ENCODE measurements at places on chromosomes 12 and 14. TPM values are rescaled to one million over a fixed set of nuclear protein-coding genes. Genes with fewer than 3 reads are reported as not detected.

The MGP gene
- not detected for total RNA-seq

GRCh38 chr14:33432407-33433023 is 493.8 kb downstream of the NPAS3 start:
- H3K4me1 ChIP-seq: no peaks in the 10 kb centered on the region
- H3K36me3 ChIP-seq: no peaks in the 10 kb centered on the region
- H3K27me3 ChIP-seq: no peaks in the 10 kb centered on the region
- DNase-seq: no peak
- H3K27ac ChIP-seq: no peak overlapping the region

DNA sequence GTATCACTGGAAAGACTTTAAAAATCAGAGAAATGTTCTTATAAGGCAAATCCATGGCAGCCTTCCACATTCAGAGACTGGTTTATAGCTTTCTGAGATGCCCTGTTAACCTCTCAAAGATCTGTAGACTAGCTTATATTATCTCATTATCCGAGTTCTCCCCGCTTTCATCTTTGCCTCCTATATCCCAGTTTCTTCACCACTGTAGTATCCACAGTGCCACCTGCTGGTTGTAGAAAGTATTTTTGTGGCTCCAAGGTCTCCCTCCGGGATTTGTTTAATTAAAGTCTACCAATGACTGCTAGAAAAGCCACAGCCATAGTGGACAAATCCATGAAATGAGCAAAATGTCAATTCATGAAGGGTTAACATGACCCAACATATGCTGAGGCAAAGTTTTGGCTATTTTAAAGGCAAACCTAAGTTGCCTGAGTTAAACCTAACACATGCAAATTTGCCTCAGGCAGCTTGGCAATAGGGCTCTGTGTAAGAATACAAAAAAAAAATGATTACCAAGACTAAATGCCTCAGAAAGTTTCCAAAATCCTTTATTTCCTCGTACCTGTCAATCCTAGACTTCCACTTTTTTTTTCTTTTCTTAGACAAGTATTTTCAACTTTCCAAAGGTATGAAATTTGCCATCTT is 218.8 kb upstream of the BMP4 start:
- no peak overlapping the region for H3K4me3 ChIP-seq
- H3K27ac ChIP-seq: no peak overlapping the region
- peak; percentile 60 for DNase-seq

The TAS2R13 gene
- 2.0 TPM for total RNA-seq

GRCh38 chr12:126668961-126669360 is 1598.0 kb upstream of the TMEM132C start:
- no peak for DNase-seq
- no peak overlapping the region for H3K4me3 ChIP-seq
- no peaks in the 10 kb centered on the region for H3K4me1 ChIP-seq
- no peaks in the 10 kb centered on the region for H3K36me3 ChIP-seq
- no peak overlapping the region for H3K27ac ChIP-seq
- H3K27me3 ChIP-seq: no peaks in the 10 kb centered on the region

The STXBP6 gene
- total RNA-seq: 0.20 TPM

GRCh38 chr12:1073652-1074051 is 82.6 kb downstream of the ERC1 start:
- DNase-seq: no peak
- no peak overlapping the region for H3K4me3 ChIP-seq
- no peak overlapping the region for H3K27ac ChIP-seq

The KIF5A gene
- total RNA-seq: 0.09 TPM

DNA sequence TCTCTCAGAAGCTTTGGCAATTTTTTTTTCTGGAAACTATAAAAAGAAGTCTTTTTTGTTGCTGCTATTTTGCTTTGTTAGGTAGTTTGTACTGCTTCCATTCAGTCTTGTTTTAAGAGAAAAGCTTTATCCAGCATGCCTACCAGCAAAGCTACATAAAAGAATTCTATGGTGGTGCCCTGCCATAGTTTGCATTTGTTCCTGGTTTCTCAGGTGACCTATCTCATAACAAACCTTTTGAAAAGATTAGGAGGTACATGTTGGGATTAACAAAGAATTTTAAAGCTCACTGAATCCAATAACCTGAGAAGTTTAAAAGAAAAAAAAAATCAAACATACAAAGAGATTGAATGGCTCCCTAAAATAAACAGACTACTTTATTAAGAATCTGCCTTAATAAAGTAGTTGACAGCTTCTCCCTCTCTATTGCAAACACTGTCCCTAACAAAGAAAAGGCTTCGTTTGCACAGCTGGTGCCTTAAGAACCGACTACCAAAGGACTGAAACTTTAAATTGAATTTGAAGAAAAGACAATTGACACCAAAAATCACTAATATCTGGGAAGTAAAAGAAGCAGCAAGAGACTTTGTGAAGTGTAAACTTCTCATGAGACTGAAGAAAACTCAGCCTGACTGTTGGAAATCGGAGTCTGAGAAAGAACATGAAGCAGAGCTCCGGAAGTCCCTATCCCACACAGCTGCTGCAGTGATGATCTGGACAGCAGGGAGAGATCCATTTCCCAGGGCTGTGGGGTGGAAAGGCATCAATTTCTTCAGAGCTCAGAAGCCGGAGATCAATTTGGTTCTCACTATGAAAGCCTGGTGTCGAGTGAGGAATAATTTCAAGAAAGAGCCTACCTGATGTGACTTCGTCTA is 102.7 kb upstream of the PLEKHA5 start:
- H3K36me3 ChIP-seq: no peaks in the 10 kb centered on the region
- no peaks in the 10 kb centered on the region for H3K4me1 ChIP-seq
- no peak overlapping the region for H3K4me3 ChIP-seq
- H3K27me3 ChIP-seq: no peaks in the 10 kb centered on the region
- no peak overlapping the region for H3K27ac ChIP-seq
- DNase-seq: no peak

DNA sequence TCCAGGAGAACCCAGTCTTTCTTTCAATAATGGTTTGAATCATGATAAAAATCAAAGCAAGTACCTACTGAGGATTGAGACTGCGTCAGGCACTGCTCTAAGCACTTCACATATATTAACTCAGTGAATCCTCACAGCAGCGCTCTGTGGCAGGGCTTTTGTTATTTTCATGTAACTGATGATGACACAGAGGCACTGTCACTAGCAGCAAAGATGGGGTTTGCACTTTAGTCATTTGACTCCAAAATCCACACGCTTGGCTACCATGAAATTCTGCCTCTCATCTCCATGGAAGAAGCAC is 98.8 kb upstream of the GSC start:
- no peaks in the 10 kb centered on the region for H3K4me1 ChIP-seq
- H3K27ac ChIP-seq: no peak overlapping the region
- H3K27me3 ChIP-seq: peaks cover 2% of the 10 kb centered on the region
- H3K4me3 ChIP-seq: no peak overlapping the region
- DNase-seq: no peak

The PDE3A gene
- total RNA-seq: 0.20 TPM

GRCh38 chr12:89253488-89253887 is 98.8 kb downstream of the DUSP6 start:
- H3K36me3 ChIP-seq: no peaks in the 10 kb centered on the region
- DNase-seq: no peak
- no peaks in the 10 kb centered on the region for H3K4me1 ChIP-seq
- no peaks in the 10 kb centered on the region for H3K27me3 ChIP-seq
- H3K27ac ChIP-seq: no peak overlapping the region

The SLC22A17 gene
- total RNA-seq: 1.00 TPM

DNA sequence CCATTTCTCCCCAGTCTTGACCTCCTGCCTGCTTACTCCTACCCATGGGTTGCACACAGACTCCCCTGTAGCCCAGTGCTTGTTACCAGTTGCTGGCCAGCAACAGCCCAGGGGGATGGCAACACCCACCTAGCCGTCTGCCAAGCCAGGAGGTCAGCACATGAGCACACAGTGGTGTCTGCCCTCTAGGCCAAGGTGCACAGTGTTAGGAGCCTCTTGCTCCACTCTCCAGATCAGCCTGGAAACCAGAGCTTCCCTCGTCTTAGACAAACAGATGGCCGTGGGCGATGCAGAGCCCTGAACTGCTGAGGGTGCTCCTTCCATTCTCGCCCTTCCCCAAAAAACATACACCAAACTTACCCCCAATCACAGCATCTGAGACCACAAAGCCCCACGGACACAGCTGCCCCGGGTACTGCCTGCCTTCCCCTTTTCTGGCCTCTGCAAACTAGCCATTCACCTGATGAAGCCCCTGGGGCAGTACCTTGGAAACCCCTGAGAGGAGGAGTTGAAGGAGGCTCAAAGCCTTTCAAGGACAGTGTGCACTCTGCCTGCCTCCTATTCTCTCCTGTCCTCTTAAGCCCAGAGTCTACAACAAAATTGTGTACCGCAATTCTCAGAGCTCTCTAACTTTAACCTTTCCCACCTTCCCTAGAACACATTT is 1.0 kb upstream of the GPD1 start:
- no peaks in the 10 kb centered on the region for H3K27me3 ChIP-seq
- H3K4me3 ChIP-seq: no peak overlapping the region
- no peaks in the 10 kb centered on the region for H3K4me1 ChIP-seq
- no peak for DNase-seq

Measured in natural killer cell (primary cell).